ENCODE measurements at places on chromosomes 13 and 19.

- DNase-seq = no peak
These were observed 12.2 kb downstream of the PIP5K1C start for GRCh38 chr19:3687774-3688706.

GRCh38 chr13:111484141-111484925 is 163.9 kb downstream of the TEX29 start:
- DNase-seq = no peak

GRCh38 chr19:35347171-35347929 is at the start of gene FFAR1:
TSS of gene FFAR1 (plus strand) at chr19:35347902. CDS start at chr19:35351552, 3,650 bp downstream.
- no peak for DNase-seq

DNA sequence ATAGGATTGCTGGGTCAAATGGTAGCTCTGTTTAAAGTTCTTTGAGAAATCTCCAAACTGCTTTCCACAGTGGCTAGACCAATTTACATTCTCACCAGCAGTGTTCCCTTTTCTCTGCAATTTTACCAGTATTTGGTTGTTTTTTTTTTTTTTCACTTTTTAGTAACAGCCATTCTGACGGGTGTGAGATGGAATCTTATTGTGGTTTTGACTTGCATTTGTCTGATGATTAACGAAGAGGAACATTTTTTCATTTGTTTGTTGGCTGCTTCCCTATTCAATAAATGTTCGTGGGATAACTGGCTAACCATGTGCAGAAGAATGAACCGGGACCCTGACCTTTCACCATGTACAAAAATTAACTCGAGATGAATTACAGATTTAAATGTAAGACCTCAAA is 31.2 kb downstream of the CYP4F2 start:
- DNase-seq = no peak

- DNase-seq = no peak
These were observed 14.7 kb downstream of the NOVA2 start for GRCh38 chr19:45958769-45959516.

DNA sequence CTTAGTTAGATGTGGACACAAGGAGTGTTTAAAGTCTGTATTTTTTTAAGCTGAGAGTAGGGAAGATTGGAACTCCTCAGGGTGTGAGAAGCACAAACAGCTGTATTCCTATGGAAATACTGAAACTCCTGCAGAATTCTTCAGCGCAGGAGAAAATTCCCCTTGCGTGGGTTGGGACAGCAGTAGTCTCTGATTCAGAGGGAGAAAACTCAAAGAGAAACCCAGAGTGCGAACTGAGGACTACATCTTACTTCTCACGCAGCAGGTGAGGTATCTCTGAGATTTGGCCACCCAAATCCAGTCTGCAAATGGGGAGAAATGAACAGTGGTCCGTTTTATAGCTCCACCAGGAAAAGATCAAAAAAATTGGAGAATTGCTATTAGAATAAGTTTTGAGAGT is 60.9 kb downstream of the FRY start:
- DNase-seq = no peak

DNA sequence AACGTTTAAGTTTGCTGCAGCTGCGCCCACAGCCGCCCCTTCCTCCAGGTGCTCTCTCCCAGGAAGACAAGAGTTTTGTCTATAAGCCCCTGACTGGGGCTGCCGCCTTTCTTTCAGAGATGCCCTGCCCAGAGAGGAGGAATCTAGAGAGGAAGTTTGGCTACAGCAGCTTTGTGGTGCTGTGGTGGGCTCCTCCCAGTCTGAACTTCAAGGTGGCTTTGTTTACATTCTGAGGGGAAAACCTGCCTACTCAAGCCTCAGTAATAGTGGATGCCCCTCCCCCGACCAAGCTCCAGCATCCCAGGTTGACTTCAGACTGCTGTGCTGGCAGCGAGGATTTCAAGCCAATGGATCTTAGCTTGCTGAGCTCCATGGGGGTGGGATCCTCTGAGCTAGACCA is 6.4 kb upstream of the ERICH6B start:
- no peak for DNase-seq

Data from stimulated activated CD8-positive, alpha-beta memory T cell treated with anti-CD3 and anti-CD28 coated beads, Interleukin-12 subunit alpha, Interleukin-12 subunit beta, amount 100 ng/mL, for 4 hours (primary cell).